ENCODE measurements at places on chromosomes 1 and 21. TPM values are rescaled to one million over a fixed set of nuclear protein-coding genes. Genes with fewer than 3 reads are reported as not detected.

The CLCA4 gene
- polyA plus RNA-seq, result not detected

The AUNIP gene
- not detected for polyA plus RNA-seq

The NTNG1 gene
- not detected for polyA plus RNA-seq

The PRCC gene
- polyA plus RNA-seq, result 55.7 TPM

The SPATA46 gene
- polyA plus RNA-seq, result not detected

The ERVH48-1 gene
- not detected for polyA plus RNA-seq

The UQCRHL gene
- polyA plus RNA-seq, result 1.1 TPM

The GNG4 gene
- polyA plus RNA-seq, result not detected

The SLC1A7 gene
- not detected for polyA plus RNA-seq

The SLC6A9 gene
- polyA plus RNA-seq, result not detected

The PSRC1 gene
- not detected for polyA plus RNA-seq

The RAD54L gene
- polyA plus RNA-seq, result not detected

The CD5L gene
- not detected for polyA plus RNA-seq

The RORC gene
- polyA plus RNA-seq, result not detected

The OR10J1 gene
- polyA plus RNA-seq, result not detected

The AKT3 gene
- polyA plus RNA-seq, result 2.8 TPM

The TDRD5 gene
- polyA plus RNA-seq, result not detected

The TCHH gene
- polyA plus RNA-seq, result not detected

The OR2L3 gene
- not detected for polyA plus RNA-seq

The CCDC30 gene
- polyA plus RNA-seq, result 0.84 TPM

The CHD5 gene
- 0.06 TPM for polyA plus RNA-seq

The IVL gene
- not detected for polyA plus RNA-seq

The NPPB gene
- polyA plus RNA-seq, result not detected

The CASP9 gene
- polyA plus RNA-seq, result 8.6 TPM

The HENMT1 gene
- 38.1 TPM for polyA plus RNA-seq

The MRPS21 gene
- 85.9 TPM for polyA plus RNA-seq

The CDC14A gene
- polyA plus RNA-seq, result 17.1 TPM

The C1orf94 gene
- polyA plus RNA-seq, result not detected

The CADM3 gene
- not detected for polyA plus RNA-seq

The NR0B2 gene
- not detected for polyA plus RNA-seq

The RIPPLY3 gene
- polyA plus RNA-seq, result not detected

The RAB7B gene
- polyA plus RNA-seq, result not detected

The ERICH3 gene
- polyA plus RNA-seq, result not detected

The PLD5 gene
- not detected for polyA plus RNA-seq

The CLCA2 gene
- not detected for polyA plus RNA-seq

The C1orf35 gene
- 12.9 TPM for polyA plus RNA-seq

The EXO1 gene
- polyA plus RNA-seq, result 0.42 TPM

The TMPRSS2 gene
- polyA plus RNA-seq, result not detected

The SLC25A44 gene
- polyA plus RNA-seq, result 6.0 TPM

The PEAR1 gene
- polyA plus RNA-seq, result not detected

The BSND gene
- not detected for polyA plus RNA-seq

The REN gene
- polyA plus RNA-seq, result not detected

The SMCP gene
- not detected for polyA plus RNA-seq

The RAB4A gene
- 18.3 TPM for polyA plus RNA-seq

The SPRR3 gene
- not detected for polyA plus RNA-seq

The FGR gene
- polyA plus RNA-seq, result 1.8 TPM

The CLDN17 gene
- polyA plus RNA-seq, result not detected

The TSPAN2 gene
- polyA plus RNA-seq, result 16.3 TPM

Measured in naive thymus-derived CD8-positive, alpha-beta T cell (primary cell).